Spleen (tissue), 13 donors: ENCODE measurements at places on chromosomes 5 and 9.

- DNase-seq, result no peak
Measured at GRCh38 chr5:57179262-57180200, 5.7 kb downstream of the GPBP1 start.

DNA sequence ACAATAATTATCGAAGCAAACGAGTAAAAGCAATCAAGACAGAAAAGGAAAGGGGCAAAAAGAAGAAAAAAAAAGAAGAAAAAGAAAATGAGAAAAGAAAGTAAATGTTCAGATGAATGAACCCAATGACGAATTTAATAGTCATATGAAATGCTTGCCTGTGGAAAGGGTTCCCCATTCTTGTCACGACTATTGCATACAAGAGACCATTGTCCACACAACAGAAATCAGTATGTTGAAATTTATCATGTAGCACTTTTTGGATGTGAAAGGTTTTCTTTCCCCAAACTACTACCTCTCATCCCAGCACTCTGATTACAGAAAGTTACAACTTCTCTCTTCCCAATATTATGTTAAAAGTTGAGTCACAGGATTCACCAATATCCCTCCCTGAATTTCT lies 162.4 kb downstream of the ZDHHC21 start:
- no peak for DNase-seq

DNA sequence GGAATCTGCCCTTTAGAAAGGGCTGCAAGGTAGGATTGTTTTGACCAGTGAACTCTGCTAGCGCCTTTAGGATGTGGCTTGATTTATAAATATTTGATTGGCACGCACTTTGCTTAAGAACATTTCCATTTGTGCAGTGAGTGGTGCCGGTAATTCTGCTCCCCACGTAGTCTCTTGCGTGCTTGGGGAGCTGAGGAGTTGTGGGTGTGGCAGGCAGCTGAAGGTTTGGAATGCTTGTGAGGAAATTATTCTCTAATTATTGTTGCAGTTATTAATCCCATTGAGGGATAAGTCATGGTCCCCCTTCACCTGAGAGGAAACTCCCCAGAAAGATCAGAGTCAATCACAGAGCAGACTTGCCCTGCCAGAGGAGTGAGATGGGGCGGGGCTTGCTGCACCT lies 76.7 kb downstream of the FGF1 start:
- no peak for DNase-seq

GRCh38 chr5:73865315-73865714 lies 239.3 kb downstream of the ARHGEF28 start:
- DNase-seq, result no peak

GRCh38 chr5:172550996-172551395 lies 90.1 kb upstream of the NEURL1B start:
- peak; percentile 59 for DNase-seq

DNA sequence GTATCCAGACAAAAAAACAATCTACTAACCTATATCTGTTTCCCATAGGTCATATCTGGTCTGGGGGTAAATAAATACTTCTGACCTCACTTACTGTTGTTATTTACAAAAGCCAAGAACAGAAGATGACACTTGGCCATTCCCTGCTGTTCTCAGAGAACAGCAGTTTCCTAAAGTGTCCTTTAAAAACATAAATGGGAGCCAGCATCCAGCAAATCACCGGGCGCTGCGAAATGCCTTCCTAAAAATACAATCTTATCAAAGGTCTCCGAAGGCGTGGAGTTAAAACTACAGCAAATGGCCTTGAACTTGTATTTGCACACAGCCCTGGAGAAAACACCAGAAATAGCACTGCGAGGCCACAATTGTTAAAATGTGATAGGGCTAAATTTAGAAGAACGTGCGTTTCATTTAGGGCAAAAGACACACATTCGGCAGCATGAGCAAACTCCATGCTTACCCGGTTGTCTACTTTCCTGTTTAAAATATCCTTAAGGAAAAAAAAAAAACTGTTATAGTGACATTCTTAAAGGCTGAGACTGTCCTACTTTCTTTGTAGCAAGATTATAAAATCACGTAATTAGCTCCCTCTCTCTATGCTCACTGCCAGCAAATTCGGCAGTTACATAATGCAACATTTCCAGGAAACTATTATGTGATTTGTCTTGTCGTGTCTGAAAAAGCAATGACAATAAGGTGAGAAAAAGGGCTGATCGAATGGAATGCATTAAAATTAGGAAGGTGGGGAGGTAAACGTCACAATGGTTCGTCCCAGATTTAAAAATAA lies 1.5 kb downstream of the NFIL3 start:
- no peak for DNase-seq

GRCh38 chr5:107619781-107620180 lies 51.0 kb downstream of the EFNA5 start:
- no peak for DNase-seq

GRCh38 chr5:35815089-35815936 lies 41.4 kb upstream of the IL7R start:
- no peak for DNase-seq

DNA sequence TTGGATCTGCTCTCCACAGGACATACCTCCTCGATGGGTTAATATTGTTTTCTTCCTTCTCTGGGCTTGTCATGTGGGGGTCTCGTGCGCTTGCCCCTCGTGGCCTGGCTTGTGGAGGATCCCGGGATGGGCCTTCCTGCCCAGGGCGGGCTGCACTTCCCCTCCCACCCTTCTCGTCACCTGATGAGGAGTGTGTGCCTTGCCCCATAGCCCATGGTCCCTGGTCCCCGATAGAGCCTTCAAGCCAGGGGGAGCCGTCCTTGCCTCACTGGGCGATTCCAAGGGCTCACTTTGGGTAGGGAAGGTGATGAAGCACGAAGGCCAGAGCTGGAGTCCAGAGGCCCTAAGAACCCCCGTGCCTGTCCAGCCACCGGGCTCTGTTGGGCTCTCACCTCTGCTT lies 28.7 kb downstream of the DYNC2I2 start:
- peak; percentile 56 for DNase-seq

DNA sequence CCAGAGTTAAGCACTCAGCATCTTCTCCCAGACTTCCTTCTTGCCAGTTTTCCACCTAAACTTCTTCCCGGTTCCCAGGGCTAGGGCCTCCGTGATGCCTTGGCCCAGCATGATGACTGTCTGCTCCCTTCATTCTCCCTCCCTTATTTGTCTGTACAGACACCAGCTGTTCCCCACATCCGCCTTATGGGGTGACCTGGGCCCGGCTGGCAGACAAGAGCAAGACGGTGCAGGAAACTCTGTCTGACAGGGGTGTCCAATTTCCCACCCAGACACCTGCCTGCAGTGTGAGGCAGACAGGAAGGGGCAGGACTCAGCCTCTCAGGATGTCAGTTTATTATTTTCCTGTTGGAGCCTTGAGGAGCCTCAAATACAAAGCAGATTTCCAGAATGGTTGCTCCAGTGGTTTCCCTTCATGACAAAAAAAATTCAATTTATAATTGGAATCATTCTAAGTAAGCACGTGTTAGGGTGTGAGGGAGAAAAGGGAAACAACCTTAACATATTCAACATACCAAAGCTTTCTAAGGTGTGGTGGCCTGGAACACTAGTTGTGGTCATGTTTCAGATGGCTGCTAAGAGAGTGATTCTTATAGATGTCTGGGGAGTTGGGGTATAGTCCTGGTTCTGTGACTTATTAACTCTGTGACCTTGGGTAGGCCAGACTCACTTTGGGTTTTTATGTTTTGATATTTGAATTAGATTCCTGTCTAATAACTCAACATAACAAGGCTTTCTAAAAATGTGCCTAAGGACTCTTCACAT lies 234.5 kb downstream of the PAPPA start:
- DNase-seq, result no peak

DNA sequence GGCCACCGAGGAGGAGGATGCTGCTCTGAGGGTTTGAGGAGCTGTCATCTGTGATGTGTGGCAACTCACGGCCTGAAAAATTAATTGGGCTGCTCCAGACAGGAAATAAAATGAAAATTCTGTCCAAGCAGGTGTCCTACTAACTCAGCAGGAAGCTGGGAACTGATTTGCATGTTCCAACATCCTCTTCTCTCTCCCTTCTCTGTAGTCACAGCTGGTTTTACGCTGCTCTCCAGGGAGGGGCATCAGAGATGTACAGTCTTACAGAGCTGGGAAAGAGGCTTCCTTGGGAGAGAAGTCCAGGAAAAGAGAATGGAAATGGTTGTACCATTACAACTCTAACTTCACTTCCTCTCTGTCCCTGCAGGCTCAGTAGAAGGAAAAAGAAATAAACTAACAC lies 24.2 kb upstream of the SIL1 start:
- DNase-seq, result peak; percentile 31

GRCh38 chr9:124657516-124657915 lies 113.6 kb downstream of the NR6A1 start:
- DNase-seq, result no peak

GRCh38 chr5:111935009-111935408 lies 178.0 kb upstream of the NREP start:
- DNase-seq, result no peak
